Foreskin fibroblast (primary cell): ENCODE measurements at places on chromosomes 4 and X.

- DNase-seq = peak; percentile 77
Observed at GRCh38 chrX:17547658-17548057, 172.7 kb downstream of the NHS start.

GRCh38 chrX:132059973-132060540 lies 37.0 kb downstream of the STK26 start:
- DNase-seq = no peak

GRCh38 chr4:162682651-162683050 lies 484.0 kb downstream of the NAF1 start:
- DNase-seq = no peak

GRCh38 chrX:146056511-146057081 lies 239.0 kb downstream of the SLITRK2 start:
- DNase-seq = no peak

DNA sequence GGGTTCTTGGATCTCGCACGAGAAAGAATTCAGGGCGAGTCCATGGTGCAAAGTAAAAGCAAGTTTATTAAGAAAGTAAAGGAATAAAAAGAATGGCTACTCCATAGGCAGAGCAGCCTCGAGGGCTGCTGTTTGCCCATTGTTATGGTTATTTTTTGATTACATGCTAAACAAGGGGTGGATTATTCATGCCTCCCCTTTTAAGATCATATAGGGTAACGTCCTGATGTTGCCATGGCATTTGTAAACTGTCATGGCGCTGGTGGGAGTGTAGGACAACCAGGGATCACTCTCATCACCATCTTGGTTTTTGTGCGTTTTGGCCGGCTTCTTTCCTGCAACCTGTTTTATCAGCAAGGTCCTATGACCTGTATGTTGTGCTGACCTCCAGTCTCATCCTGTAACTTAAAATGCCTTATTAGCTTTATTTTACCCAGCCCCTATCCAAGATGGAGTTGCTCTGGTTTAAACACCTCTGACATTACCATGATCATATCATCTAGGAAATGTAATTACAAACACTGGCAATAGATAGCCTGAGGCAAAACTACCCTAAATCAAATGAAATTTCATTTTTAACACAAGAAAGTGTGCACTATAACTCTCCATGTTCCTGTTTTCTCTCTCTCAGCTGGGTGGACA lies 94.3 kb upstream of the ATXN3L start:
- DNase-seq = no peak

DNA sequence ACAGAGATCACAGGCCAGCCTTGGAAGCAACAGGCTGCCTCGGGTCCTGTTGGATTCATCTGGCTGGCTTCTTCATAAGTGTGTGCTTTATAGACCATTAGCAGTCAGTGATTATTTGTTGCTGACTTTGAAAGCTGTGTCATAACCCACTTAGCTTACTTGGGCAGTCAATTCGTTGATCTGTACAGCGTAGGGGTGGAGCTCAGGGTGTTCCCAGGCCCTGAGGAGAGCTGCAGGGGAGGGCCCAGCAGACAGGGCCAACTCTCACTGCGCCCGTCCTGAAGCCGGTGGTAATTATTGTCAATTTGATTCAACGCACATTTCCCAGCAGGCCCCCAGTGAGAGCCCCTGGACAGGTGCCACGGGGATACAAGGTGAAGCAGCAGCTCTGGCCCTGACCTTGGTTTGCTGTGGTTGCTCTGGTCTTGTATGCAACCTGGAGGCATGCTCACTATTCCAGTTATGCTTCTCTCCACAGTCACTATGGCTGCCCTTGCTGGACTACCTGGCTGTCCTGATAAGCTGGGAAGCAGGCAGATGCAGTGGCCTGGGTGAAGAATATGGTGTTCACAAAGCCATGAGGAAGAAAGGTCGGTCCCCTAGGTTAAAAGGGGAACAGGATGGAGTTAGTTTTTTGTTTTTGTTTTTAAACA lies 40.1 kb upstream of the HMGB3 start:
- no peak for DNase-seq

- no peak for DNase-seq
Observed at GRCh38 chrX:31715675-31716074, 643.8 kb upstream of the FTHL17 start.
